Vein endothelial cell (primary cell): ENCODE measurements at places on chromosomes 11 and 22. TPM values are rescaled to one million over a fixed set of nuclear protein-coding genes. Genes with fewer than 3 reads are reported as not detected.

Gene OSM
- total RNA-seq = not detected in 2 replicates

Gene HEPHL1
- total RNA-seq = under 0.01 TPM in 2 replicates

Gene SVIP
- 18.9 and 33.3 TPM in 2 replicates for total RNA-seq

Gene TRIM6
- 2.1 and 2.3 TPM in 2 replicates for total RNA-seq

Gene MRGPRE
- not detected in 2 replicates for total RNA-seq

Gene ABTB2
- 0.65 and 0.76 TPM in 2 replicates for total RNA-seq

Gene CECR2
- total RNA-seq = under 0.01 and 0.10 TPM in 2 replicates

Gene ASCL3
- total RNA-seq = not detected in 2 replicates

Gene CLDN5
- total RNA-seq = 510 and 632 TPM in 2 replicates

Gene MS4A12
- total RNA-seq = not detected in 2 replicates

Gene PLEKHA7
- 1.6 and 2.1 TPM in 2 replicates for total RNA-seq

Gene MEN1
- total RNA-seq = 21.7 and 26.5 TPM in 2 replicates
